ENCODE measurements at places on chromosomes 2 and 18.
A peak's percentile ranks its signal among the peaks of the same experiment; 100 is the strongest.

- no peak for DNase-seq
These were observed 199.0 kb upstream of the STK17B start for GRCh38 chr2:196370381-196370780.

DNA sequence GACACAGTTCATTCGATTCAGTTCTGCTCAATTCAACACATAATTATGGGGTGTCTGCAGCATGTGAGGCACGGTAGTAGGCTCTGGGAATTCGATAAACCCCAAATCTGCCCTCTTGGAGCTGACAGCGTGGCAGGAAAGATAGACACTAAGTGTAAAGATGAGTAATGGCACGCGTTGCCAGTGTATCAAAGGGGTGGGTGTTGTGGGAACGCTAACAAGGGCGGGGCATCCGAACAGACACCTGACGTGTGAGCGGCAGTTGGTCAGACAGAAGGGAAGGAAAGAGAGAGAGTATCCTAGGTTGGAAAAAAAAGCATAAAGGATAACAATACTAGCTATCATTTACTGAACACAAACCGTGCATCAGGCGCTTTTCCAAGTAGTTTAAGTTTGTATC lies 125.7 kb upstream of the HAAO start:
- DNase-seq = no peak

GRCh38 chr2:82993609-82994008 lies 1465.5 kb downstream of the SUCLG1 start:
- DNase-seq = no peak

- DNase-seq = no peak
These were observed 107.6 kb downstream of the HAUS1 start for GRCh38 chr18:46211816-46212215.

GRCh38 chr2:182594286-182594685 lies 121.8 kb upstream of the DNAJC10 start:
- no peak for DNase-seq

DNA sequence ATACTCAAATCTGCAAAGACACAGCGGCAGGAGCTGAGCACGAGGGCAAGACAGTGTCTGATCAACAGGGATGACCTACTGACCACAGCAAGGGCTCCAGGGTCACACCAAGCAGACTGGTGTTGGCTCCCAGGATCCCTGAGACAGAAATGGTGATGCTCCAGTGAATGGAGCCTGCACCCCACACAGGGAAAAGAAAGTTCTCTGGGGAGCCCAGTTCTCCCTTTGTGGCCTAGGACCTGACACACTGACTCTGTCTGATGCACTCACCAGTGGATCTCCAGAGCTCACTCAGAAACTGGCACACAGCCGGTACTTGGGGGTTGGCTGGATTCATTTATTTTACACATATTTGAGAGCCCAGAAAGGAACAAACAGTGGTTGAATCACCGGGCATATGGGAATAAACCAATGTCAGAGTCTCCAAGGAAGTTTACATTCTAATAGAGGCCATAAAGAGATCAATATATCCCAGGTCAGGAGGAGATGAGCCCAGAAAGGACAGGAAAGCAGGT lies 215.6 kb upstream of the ARL4C start:
- DNase-seq = no peak

- no peak for DNase-seq
These were observed 81.5 kb upstream of the SLC66A3 start for GRCh38 chr2:11073776-11074175.

- no peak for DNase-seq
These were observed 139.4 kb downstream of the WDSUB1 start for GRCh38 chr2:159146996-159147666.

GRCh38 chr2:232485757-232486557 lies 1.7 kb downstream of the ECEL1 start:
- no peak for DNase-seq

DNA sequence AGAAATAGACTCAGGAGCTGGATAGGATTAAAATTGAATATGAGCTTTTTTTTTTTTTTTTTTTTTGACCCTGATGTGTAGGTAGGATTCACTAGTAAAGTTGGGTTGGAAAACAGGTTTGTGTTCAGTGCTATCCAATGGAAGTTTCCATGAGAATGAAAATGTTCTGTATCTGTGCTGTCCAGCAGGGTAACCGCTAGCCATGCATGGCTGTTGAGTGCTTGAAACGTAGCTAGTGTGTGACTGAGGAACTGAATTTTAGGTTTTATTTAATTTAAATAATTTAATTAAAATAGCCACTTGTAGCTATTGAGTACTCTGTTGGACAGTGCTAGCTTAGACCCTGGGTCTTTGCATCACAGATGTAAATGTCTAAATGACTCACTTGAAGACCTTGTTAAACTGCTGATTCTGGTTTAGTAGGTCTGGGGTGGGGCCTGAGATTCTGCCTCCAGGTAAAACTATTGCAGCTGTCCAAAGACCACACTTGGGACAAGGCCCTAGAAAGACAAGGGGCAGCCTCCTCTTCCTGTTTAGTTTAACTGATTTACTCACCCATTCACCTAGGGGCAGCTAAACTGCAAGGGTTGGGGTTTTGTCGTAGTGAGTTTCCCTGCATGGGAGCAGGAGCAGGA lies 84.7 kb upstream of the STON1 start:
- DNase-seq = no peak

- no peak for DNase-seq
These were observed 34.3 kb upstream of the EPHA4 start for GRCh38 chr2:221606424-221606823.

DNA sequence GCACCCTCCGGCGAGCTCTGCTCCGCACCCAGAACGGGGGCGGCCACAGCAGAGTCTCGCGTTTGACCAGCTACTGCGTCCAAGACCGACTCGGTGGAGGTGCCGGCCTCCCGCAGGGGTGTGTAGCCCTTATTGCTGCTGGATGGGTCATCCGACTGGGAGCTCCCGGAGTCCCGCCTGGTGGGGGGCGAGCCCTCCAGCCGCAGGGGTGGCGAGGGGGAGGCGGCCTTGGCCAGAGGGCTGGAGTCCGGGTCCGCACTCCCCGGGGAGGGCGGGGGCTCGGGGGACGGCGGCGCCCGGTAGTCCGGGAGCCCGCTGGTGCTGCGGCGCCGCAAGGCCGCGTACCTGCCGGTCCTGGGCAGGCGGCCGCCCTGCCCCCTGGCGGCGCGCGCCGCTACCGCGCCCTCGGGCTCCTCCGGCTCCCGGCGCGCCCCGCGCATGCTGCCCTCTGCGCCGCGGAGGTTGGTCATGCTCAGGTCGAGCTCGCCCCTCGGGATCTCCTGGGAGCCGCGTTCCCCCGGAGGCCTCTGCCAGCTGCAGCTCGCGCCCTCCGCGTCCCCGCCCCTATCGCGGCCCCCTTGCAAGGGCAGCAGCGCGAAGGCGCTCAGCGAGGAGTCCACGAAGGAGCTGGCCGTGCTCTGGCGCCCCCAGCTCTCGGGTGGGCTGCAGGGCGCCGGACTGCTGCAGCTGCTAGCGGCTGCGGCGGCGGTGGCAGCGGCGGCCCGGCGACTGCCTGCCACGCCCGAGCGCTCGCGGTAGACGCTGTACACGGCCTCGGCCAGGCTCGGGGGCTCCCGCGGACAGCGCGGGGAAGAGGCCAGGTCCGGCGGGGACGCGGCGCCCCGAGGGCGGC lies 4.8 kb downstream of the TMEM200C start:
- DNase-seq = peak; percentile 20

DNA sequence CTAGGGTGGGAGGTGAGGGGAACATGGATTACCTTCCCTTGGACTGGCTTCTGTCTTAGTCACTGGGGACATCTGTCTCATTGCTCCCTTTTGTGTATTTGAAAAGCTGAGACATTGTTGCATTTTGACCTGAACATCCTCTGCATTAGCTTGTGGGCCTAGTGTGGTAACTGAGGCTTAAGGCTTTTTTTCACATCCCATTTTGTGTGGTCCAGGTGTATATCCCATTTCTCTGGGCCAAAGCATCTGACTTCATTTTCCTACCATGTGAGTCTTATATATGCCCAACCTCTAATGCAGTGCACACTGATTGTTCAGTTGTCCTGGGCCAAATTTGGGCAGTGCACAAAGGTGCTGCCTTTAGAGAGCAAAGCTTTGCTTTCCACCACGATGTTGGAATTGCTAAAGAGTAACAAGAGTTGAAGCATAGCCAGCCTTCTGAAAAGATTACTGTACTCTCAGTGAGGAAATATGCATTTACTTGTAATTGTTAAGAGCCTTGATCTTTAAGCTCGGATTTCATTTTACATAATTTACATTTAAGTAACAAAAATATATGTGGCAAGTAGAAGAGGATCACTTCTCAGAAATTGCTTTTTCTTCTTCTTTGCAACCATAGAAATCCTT lies 13.3 kb downstream of the PRKCE start:
- DNase-seq = no peak

GRCh38 chr2:168521053-168521741 lies 65.1 kb downstream of the CERS6 start:
- DNase-seq = no peak

DNA sequence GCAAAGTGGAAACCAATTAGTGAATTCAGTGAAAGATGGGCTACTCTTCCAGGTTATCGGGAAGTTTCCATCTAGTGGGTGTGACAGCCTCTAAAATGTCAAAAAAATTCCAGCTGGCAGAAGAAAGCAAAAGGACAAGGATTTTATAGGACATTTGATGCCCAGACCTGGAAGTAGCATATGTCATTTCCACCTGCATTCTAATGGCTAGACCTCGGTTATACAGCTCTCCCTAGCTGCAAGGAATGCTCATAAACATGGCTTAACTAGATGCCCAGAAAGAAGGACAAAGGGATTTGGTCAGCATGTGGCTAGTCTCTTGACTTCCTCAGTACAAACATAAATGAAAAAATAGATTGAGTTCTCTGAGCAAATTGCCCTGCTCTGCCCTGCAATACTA lies 215.4 kb downstream of the NYAP2 start:
- no peak for DNase-seq

DNA sequence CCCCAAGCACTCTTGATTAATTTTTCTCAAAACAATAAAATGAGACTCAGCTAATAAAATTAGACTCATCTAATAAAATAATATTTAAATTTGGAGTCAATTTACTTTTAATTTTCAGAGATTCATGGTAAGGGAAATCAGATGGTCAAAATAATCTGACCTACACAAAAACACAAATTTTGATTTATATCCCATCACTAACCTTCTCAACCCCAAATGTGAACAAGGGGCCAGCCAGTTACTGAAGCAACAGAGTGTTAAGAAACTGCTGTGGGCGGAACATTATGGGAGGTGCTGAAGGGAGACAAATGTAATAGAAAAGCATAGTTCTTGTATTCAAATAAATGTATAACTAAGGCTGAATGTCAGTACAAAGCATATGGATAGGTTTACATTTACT lies 28.5 kb upstream of the PPP3R1 start:
- DNase-seq = no peak

DNA sequence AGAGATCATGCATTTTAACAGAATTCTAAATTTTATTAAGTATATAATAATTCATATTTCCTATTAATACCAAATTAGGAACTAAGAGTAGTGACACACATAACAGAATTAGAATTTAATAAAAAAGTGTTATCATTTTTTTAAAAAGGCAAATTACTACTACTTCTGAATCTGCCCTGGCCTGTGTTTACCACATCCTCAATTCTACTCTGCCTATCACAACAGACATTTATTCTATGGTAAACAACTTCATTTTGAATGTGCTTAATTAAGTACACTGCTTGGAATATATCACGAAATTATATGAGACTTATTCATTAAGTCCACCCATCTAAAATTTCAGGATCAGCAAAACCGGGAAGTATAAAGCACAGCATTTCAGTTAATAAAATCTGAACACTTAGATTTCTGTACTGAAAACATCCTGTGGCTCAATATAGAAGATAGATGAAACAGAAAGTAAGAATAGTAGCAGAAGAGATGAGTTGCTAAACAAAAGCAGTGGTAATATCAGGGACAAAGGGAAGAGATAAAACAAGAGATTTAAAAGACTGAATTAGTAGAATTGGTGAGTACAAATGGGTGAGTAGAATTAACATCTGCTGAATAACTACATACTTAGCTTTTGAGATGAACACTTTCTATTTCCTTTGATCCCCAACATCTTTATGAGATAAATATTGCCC lies 3.7 kb downstream of the SMC6 start:
- no peak for DNase-seq

- DNase-seq = no peak
These were observed 57.9 kb downstream of the LIPG start for GRCh38 chr18:49619801-49620200.

GRCh38 chr18:74315464-74316256 lies at the start of gene C18orf63:
TSS of gene C18orf63 (plus strand) at chr18:74315839. CDS start at chr18:74317866, 2,027 bp downstream.
- no peak for DNase-seq

DNA sequence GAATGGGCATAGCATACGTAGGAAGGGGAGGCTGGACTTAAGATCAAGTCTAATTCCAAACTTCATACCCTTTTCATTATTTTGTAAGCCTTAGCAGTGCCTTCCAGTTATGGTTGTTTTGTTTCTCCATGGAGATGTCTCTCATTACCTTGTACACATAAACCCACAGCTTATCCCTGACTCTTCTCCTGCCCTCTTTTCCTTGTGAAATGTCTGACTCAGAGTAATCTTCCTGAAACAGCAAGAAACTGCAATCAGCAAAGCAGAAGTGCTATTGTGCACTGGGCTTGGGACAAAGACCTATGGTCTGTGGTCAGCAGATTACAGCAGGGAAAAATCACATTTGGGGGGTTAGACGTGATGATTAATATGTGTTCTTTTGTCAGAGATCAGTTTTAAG lies 176.7 kb downstream of the IKZF2 start:
- DNase-seq = no peak

DNA sequence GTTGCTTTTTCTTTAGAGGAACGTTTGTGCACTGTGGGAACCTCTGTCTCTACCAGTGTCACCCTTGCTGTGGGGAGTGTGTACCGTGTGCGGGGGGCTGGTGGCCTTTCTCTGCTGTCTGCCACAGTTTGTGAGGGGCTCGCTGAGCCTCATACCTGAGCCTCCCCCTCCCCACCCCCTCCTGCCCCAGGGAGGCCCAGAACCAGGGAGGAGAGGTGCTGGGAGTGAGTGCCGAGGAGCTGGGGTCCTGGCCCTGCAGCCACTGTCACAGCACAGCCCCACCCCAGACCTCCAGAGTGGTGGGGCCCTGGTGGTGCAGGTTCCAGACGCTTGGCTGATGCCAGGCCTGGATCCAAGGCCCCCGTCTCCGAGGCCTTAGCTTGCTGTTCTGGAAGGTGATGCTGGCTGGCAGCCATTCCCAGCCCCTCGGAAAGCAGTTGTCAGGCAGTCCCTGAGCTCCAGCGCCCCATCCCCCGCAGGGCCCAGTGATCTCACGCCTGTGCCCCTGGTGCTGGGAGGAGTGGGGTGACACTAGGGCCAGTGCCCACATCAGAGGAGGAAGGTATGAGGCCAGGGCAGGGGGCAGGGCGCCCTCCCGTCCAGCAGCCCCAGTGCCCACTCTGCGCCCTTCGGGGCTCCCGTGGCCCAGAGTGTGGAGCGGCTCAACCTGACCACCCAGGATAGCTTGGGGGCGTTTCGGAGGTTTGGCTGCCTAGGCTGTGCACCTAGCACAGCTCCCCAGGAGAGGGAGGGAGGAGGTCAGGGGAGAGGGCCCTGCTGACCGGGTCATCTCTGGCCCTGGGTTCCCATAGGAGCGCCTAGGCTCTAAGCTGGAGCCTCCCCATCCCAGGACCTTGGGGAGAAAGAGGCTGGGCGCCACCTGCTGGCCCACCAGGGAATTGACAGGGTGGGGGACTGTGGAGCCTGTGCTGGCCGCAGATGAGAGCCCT lies 53.0 kb upstream of the ALPP start:
- peak; percentile 35 for DNase-seq

GRCh38 chr18:332007-332406 lies 64.2 kb upstream of the THOC1 start:
- no peak for DNase-seq

Data from activated T-cell treated with anti-CD3 and anti-CD28 coated beads for 24 hours (primary cell).